CD14-positive monocyte (primary cell): ENCODE measurements at places on chromosomes 1 and 21.

DNA sequence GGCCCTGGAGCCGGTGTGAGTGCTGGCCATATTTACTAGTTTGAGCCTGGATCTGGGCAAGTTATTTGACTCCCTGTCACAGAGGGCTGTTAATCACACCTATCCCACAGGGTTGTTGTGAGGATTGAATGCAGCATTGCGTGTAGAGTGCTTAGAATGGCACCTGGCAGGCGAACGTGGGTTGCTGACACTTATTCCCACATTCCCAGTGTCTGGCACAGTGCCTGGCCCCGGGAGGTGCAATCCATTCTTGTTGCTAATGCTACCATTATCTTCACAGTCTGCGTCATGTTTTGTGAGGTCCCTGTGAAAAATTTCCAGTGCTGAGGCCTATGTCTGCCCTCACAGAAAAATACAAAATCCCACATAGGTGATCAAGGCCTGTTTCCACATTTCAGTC, 66.1 kb downstream of the CD2 start:
- no peak for DNase-seq

- DNase-seq, result no peak
Observed at GRCh38 chr1:18384471-18384870, 96.3 kb upstream of the KLHDC7A start.

DNA sequence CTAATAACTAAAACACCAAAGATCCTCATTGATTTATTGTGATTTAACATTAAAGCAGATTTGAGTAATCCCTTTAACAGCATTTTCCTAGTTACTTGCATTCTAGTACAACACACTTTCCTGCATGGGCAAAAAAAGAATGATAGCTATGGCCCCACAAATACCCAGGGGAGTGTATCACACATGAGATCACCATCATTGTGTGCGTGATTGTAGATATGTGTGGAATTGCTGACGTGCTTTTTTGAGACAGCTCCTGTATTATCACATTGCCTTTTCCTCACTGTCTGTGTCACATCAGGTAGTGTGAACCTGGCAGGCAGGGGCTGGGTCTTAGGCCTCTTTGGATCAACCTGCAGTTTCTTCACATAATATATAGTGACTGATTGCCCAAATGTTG, 48.5 kb upstream of the SAMD13 start:
- DNase-seq, result no peak

GRCh38 chr1:230415405-230416132, 10.6 kb downstream of the PGBD5 start:
- DNase-seq, result no peak

DNA sequence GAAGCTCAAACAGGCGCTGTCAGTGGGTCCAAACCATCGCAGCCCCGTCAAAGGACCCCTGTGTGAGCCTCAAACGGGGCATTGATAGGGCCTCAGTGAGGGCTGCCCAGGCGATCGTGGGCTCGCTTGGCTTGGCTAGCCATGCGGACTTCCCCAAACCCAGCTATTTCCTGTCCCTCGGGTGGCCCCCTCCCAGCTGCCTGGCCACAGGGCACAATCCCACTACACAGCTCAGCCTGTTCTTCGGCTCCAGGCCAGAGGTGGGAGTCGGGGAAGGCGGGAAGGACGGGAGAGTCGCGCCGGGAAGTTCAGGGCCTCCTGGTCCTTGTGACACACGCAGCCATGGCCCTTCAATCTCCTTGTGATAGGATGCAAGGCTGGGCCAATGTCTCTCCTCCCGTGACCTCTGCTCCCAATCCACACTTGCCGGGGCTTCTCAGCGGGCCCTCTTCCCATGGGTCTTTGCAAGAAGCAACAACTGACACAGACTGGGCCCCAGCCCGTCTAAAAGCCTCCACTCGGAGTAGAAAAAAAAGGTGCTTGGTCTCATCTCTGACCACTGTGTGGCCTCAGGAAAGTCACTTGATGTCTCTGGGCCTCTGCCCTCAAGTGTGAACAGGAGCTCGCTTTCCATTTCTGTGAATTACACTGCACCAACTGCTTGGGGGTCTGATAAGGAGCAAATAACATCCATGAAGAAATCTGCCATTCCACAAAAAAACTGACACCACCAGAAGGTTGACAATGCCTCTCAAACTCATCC, 7.1 kb upstream of the MATN1 start:
- no peak for DNase-seq

DNA sequence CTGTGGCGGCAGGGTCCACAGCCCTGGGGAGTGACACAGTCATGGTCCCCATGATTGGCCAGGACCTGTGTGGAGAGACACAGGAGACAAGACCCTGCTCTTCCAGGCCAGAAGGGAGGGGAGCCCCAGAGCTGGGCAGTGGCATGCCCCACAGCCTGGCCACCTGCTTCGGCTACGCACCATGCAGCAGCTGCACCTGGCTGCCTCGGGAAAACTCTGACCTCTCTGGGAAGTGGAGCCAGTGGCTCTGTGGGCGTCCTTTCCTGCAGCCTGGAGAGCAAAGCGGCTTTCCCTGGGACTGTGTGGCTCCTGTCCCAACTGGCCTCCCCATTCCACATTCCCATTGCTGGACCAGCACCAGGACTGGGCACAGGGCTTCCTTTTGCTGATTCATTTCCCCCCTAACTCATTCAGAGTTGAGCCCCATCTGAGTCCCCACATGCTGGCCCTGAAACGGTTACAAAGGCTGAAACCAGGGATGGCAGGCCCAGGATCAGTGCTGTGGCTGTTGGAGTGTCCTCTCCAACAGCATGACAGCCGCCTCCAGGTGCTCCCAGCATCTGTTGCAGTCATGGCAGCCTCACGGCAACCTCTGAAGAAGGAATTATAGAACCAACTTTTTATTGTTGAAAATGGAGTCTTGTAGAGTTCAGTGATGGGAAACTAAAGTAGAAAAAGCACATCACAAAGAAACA, 15.0 kb downstream of the OXCT2 start:
- DNase-seq, result no peak

DNA sequence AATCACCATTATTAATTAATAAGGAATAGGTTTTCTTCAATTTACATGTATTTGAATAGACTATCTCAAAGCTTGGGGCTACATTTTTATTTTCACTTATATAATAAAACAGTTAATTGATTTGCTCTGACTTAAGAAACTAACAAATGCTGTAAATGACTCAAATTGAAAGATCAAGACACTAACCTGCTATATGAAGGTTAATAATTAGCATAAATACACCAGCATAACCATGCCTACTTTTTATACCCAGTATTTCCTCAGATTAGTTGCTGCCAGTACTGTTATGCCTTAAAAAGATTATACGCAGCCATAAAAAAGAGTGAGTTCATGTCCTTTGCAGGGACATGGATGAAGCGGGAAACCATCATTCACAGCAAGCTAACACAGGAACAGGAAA, 1545.1 kb downstream of the AMY1C start:
- no peak for DNase-seq

DNA sequence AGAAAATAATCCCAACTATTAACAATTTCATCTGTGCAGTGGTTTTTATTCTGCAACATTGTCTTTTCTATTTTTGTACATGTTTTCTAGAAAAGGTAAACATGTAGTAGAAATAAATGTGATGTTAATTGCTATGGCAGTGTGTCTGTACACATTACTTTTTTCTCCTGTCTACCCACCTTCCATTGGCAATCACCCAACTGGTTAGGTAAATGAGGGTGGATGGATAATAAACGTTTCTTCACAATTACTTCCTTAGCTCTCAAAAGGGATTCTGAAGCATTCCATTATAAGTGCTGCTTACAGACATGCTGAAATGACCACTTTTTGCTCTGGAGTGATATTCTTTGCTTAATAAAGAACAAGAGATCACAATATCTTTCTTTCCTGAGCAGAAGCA, 61.4 kb downstream of the MAGI3 start:
- DNase-seq, result no peak

GRCh38 chr1:10838541-10838940, 42.1 kb upstream of the CASZ1 start:
- no peak for DNase-seq

- no peak for DNase-seq
Observed at GRCh38 chr1:187794561-187794960, 965.8 kb downstream of the PLA2G4A start.

DNA sequence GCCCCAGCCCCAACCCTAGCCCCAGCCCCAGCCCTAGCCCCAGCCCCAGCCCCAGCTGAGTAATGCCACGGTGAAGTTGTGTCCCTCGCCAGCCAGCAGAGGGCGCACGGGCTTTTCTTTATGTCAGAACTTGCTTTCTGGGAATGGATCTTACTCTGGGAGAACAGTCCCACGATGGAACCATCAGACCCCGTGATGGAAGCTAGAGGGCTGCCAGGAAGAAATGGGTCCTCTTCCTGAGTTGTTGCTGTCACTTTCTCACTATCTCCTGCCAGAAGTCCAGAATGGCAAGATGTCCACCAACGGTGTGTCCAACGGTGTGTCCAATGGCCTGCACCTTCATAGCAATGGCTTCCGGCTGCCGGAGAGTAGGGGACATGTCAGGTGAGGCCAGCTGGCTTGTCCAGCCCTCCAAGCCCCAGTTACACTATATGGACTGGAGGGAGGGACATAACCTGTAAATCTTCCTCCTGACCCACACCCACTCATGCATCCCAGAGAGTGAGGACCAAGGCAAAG, 25.1 kb upstream of the TMEM222 start:
- DNase-seq, result peak; percentile 56

GRCh38 chr1:51218570-51218969, 17.5 kb upstream of the RNF11 start:
- DNase-seq, result no peak

GRCh38 chr1:171434717-171435346, 50.5 kb upstream of the PRRC2C start:
- DNase-seq, result peak; percentile 70

- DNase-seq, result peak; percentile 10
Observed at GRCh38 chr1:117077267-117077666, 17.1 kb downstream of the TTF2 start.

- peak; percentile 43 for DNase-seq
Observed at GRCh38 chr1:206468571-206468970, 1.7 kb upstream of the IKBKE start.

GRCh38 chr1:1630965-1631781, 800 bp upstream of the MMP23B start:
- no peak for DNase-seq

DNA sequence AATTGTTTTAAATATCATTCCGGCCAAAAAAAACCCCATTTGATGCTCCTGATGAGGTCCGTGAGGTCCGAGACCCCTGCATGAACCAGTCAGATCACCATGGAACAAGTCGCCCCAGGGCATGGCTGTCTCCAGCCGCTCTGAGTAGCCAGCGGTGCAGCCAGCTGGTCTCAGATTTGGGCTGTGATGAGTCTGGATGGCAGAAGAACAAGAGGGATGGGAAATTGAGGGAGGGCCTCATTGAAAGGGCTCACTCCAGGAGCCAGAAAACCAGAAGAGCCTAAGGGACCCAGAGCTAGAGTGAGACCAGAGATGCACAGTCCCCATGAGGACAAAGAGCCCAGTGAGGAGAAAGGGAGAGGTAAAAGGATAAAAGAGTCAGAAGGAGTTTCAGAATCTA, 174.0 kb downstream of the TOMM20 start:
- DNase-seq, result no peak

GRCh38 chr1:53335661-53336060, 7.8 kb upstream of the LRP8 start:
- DNase-seq, result no peak

DNA sequence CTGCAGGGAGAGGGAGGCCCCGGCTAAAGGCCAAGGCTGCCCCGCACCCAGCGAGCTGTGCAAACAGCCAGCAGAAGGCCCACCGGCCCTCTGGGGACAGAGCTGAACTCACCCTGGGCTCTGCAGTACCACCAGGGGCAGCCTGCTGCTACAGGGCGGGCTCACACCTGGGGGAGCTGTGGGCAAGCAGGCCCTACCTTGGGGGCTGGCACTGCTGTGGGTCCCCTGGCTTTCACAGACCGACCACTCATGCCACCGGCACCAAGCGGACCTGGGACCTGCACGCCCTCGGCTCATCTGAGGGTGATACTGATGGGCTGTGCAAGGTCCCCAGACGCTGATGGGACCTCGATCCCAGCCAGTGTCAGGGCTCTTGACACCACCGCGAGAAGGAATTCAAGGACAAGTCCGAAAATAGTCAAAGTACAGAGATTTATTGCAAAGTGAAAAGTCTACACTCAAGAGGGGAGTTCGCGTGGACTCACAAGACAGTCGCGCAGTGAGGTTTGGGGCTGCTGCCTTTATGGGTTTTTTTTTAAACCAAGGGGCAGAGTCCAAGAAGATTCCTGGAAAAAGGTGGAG, 61.0 kb upstream of the ADARB1 start:
- DNase-seq, result no peak

DNA sequence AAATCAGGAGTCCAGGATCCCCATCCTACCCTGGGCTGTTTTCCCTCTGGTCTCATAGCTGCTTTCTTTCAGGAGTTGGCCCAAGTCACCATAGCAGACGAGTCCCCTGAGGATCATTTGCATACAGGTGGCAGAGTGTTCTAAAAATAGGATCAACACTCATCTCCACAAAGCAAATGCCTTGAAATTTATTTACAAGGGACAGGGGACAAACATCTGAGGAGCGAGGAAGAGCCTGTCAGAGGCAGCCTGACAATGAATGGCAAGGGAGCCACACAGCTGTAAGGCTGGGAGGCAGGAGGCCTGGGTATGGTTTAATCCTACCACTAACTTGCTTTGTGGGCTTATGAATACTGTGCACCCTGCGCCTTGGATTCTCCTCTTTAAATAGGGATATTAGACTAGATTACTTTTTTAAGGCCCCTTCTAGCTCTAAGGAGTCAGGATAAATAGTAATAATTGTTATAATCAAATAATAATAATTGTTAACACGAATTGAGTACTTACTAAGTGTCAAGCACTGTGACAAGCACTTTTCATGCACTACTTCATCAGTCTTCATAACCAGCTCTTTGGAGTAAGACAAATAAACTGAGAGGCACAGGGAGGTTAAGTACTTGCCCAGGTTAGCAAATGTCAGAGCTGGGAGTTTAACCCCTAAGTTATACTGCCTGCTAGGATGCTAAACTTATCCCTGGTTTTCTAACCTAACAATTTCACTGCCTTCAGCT, 34.5 kb downstream of the RAB3B start:
- no peak for DNase-seq
